ENCODE measurements at places on chromosomes 3 and 15.

GRCh38 chr3:56792193-56792592 is 9.6 kb downstream of the ARHGEF3 start:
- no peak for DNase-seq

GRCh38 chr15:50487287-50487686 is 59.2 kb downstream of the USP50 start:
- no peak for DNase-seq

- no peak for DNase-seq
Measured at GRCh38 chr3:134008630-134009156, 21.0 kb downstream of the SLCO2A1 start.

DNA sequence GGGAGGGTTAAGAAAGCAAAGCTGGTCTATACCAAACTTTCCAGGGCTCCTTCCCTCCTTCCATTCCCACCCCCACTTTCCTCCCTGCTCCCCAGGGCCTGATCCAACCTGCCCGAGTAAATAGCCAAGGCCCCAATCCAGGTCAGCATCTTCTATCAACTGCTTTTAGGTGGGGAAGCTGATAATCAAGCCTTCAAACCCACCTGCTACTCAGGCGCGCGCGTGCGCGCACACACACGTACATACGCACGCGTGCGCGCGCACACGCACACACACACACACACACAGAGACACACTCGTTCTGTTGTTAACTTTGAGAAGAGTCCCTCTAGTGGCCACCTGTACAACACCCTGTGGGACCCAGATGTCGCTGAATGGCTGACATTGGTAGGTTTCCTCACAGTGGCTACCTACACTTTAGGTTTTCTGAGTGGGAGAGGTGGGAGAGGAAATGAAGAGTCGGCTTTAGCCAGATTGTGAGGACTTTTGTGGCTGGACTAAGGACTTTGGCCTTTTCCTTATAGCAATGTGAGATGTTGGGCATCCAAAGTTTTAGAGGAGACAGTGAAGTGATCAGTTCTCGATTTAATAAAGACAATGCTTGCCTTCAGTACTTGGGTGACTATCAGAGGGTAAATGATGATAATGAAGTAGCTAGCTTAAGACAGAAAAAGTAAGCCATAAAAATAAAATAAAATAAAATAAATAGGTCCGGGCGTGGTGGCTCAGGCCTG is 179.9 kb upstream of the C2CD4B start:
- peak; percentile 55 for DNase-seq

- no peak for DNase-seq
Measured at GRCh38 chr3:66363148-66363547, 137.7 kb downstream of the LRIG1 start.

GRCh38 chr3:71881732-71882131 is 96.8 kb upstream of the PROK2 start:
- DNase-seq, result no peak

- no peak for DNase-seq
Measured at GRCh38 chr3:125077864-125078263, 22.1 kb upstream of the HEG1 start.

DNA sequence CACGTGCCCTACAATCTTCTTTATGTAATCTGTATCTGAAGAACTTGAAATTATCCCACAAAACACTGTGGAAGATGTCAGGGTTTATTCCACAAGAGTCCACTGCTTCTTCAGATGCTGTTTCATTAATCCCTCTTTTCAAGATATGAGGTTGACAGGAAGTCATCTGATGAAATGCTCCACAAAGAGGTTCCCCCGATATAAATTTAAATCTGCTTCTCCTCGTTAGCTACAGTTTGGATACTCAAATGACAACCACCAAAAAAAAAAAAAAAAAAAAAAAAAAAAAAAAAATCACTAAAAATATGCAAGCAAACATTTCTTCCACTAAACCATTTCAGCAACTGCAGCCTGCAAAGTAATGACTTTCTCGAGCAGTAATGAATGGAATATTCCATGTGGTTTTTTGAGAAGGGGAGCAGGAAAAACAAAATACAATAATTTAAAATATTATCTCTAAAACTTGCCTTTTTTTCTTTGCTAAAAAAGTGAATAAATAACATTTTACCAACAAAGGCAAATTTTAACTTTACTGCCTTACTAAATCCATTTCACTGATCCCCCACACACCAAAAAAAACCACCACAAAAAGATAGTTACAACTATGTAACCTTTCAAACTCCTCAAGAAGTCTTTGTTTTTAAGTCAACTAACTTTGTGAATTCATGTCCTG is 37.8 kb downstream of the DLG1 start:
- no peak for DNase-seq

- DNase-seq, result no peak
Measured at GRCh38 chr3:55169608-55170072, 241.8 kb upstream of the LRTM1 start.

DNA sequence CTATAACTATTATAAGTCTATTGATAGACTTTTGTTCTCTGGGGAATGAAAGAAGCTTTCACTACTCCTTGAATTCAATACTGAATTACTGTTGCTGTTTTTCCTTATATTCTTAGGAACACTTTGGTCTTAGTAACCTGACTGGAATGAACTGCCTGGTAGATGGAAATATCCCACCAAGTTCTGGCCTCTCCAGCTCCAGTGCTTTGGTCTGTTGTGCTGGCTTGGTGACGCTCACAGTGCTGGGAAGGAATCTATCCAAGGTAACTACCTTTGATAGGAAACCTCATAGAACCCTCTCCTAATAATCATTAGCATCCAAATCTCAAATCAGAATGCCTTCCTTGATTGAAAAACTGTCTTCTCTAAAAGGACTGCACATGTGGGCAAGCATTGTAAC is 69.1 kb downstream of the GALK2 start:
- no peak for DNase-seq

GRCh38 chr15:69060744-69061143 is 46.2 kb downstream of the NOX5 start:
- DNase-seq, result peak; percentile 14

- DNase-seq, result no peak
Measured at GRCh38 chr3:172257648-172258400, 190.4 kb downstream of the GHSR start.

DNA sequence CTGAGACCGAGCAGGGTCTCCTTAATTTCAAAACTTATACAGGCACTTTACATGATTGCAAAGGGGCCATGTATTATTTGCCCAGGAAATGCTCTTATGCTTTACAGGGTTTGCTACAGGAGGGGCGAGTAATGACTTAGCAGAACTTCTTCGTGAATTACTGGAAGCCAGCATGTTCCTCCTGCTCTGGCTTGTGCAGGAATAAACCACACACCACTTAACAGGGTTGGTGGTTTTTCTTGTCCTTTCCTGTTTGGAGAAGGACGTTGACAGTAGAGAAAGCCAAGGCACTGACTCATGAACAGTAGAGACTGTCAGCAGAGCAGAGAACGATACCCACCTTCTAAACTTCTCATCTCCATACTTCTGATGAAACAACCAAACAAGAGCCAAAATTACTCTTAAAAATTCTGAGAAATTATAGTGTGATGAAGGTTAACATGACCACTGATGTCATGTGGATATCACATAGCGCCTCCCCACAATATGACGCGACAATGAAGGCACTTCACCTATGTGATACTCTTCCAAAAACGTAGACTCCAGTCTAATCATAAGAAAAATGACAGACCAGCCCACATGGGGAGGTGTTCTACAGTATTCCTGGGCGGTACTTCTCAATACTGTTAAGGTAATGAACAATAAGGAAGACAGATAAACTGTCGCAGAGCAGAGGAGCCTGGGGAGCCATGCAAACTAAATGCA is 24.7 kb upstream of the MCTP2 start:
- peak; percentile 52 for DNase-seq

DNA sequence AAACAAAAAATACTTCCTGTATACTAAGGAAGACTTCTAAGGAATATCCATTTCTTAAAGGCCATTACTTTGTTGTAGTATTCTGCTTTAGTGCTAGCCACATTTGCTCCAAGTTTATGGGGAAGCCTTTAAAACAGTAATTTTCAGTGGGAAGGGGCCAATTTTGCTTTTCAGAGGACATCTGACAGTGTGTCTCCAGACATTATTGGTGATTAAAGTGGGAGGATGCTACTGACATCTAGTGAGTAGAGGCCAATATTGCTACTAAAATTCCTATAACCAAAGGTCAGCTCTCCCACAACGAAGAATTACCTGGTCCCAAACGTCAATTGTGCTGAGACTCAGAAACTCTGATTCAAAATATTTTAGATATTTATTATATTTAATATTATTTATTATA is 24.8 kb downstream of the SLC28A2 start:
- peak; percentile 34 for DNase-seq

GRCh38 chr15:100723315-100723801 is 121.0 kb downstream of the ASB7 start:
- DNase-seq, result no peak

DNA sequence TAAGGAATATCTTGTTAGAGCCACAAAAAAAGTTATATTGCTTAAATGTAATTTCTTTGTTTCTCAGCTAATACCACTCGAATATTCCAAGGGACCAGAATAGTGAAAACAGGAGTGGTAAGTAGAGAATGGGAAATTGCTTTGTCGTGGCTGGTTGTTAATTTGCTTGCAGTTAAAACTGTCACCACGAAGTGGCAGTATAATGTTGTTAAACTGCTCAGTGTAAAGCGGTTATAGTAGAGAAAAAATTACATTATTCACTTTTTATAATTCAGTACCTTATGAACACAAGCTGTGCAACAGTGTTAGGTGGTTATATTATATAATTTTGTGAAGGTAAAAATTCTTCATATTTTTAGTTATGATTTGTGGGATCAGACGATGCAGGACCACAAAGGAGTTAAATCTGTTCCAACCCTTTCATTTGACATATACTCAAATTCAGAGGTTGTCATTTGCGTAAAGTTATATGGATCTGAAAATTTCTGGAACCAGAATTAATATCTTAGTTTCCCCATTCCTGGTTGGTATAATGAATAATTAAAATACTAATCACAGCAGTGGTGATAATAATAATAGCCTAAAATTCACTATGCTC is 171.8 kb downstream of the FEZF2 start:
- no peak for DNase-seq

DNA sequence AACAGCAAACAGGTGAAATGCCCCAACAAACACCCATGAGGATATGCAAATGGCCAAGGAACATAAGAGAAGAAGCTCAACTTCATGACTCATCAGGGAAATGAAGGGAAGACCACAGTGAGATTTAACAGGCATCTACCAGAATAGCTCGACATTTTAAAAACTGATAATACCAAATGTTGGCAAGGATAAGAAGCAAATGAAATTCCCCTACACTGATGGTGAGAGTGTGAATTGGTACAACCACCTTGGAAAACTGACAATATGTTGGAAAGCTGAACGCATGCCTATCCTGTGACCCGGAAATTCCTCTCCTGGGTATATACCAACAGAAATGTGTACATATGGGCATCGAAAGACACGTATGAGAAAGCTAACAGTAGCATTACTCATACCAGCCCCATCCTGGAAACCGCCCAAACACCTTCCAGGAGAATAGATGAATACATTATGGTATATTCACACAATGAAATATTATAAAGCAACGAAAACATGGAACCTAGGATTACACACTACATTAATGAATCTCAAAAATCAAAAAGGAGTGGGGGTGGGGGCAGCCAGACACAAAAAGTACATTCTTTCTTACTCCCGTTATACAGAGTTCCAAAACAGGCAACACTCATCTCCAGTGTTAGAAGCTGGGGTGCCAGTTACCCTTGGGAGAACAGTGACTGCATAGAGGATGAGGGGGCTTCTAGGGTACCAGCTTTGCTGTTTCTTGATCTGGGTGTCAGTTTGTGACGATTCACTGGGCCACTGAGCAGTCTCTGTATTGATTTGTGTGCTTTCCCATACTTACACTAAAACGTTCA is 16.9 kb downstream of the RFTN1 start:
- peak; percentile 23 for DNase-seq

- DNase-seq, result no peak
Measured at GRCh38 chr15:65963911-65964482, 94.7 kb downstream of the RAB11A start.

DNA sequence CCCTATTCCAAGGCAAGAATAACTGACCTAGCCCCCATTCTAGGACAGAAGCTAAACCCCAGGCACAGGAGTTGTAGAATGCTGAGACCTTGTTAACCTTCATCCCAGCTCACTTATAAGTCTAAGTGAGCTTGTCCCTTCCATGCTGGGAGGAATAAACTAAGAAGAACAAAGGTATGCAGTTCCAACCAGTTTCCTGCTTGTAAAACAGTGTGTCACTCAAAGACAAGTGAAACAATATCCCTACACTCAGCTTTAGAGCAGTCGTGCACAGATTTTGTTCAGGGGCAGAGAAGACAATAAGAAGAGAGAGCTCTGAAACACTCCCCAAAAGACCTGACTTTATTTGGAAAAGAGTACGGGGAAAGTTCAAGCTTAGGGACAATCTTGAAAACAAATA is 292.1 kb downstream of the CGGBP1 start:
- DNase-seq, result no peak

DNA sequence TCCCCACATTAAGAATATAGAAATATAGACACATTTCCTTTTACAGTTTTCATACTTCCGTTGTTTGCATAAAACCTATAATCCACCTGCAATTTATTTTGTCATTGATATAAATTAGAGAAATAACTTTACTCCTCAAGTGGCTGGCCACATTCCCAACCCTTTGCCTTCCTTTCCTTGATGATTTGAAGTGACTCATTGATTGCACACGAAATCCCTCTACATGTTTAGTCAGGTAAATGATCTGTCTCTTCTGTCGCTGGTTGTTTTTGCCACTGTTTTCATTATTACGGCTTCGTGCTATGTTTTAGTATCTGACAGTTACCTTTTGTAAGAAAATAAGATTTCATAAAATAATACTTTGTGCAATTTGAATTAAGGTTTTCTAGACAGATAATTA is 272.2 kb upstream of the NR2E3 start:
- no peak for DNase-seq

- DNase-seq, result no peak
Measured at GRCh38 chr3:118101891-118102290, 932.8 kb downstream of the IGSF11 start.

DNA sequence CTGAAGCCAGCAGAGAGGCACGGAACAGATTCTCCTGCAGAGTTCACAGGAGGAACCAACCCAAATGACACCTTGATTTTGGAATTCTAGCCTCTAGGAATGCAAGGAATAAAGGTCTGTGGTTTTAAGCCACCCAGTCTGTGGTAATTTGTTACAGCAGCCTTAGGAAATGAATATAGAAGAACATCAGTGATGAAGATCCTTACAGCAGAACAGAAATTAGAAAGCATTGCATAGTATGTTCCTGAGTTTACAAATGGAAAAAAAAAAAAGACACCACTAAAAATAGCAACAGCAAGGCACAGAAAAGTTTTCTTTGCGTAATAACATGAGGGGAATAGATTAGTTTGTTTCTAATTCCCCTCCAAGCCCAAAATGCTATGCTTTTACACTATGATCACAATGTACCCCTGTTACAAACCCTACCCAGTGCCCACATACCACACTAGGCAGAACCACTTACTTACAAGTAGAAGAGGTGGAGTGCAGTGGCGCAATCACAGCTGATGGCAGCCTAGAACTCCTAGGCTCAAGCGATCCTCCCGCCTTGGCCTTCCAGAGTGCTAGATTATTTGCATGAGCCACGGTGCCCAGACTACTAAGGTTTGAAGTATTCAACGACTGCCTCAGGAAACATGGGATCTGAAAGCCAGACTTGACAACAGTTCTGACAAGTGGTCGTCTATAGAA is 84.3 kb downstream of the SHQ1 start:
- DNase-seq, result no peak

Data from CD4-positive, alpha-beta T cell treated with Interleukin-15 for 4 hours (primary cell).